ENCODE measurements at places on chromosomes 7 and 10.

DNA sequence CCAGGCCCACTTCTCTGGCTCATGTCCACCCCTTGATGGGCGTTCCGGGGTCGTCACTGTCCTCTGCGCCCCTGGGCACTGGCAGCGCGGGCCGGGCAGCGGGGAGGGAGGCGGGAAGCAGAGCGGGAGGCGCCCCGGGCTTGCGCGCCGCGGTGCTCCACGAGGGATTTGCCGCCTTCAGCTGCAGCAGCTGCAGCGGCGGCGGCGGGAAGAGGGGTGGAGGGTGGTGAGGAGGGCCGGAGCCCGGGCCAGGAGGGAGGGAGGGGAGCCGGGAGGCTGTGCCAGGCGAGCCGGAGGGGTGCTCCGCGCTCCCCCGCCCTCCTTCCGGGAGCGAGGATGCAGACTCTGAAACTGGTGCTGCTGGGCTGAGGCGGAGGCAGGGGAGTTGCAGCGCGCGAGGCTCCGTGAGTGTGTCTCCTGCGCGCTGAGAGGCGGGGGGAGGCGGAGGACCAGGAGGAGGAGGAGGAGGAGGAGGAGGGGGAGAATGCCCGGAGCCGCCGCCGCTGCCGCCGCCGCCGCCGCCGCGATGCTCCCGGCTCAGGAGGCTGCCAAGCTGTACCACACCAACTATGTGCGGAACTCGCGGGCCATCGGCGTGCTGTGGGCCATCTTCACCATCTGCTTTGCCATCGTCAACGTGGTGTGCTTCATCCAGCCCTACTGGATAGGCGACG, at the start of gene LHFPL3:
LHFPL3 (plus strand) TSS at position 308 of the 674 bp plus-strand sequence.
- DNase-seq = no peak

DNA sequence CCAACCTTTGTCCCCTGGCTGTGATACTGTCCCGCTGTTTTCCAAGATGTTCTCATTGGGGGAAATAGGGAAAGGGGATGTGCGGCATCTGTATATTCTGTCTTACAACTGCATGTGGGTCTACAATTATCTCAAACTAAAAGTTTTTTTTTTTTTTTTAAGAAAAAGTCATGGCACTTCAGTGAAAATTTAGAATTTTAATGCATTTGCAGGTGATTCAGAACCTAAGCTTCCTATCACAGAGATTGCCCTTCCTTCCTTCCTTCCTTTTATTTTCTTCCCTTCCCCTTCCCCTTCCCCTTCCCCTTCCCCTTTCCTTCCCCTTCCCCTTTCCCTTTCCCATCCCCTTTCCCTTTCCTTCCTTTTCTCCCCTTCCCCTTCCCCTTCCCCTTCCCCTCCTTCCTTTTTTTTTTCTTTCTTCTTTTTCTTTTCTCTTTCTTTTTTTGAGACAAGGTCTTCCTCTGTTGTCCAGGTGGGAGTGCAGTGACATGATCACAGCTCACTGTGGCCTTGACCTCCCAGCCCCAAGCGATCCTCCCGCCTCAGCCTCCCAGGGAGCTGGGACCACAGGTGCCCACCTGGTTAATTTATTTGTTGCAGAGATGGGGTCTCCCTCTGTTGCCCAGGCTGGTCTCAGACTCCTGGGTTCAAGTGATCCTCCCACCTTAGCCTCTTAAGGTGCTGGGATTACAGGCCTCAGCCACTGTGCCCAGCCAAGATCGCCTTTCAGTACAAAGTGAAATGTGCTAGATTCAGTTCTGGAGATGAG, 32.0 kb downstream of the JAKMIP3 start:
- DNase-seq = no peak

GRCh38 chr7:87797798-87798403, 78.3 kb downstream of the SLC25A40 start:
- DNase-seq = peak; percentile 62

- DNase-seq = no peak
These were observed 23.7 kb downstream of the NMT2 start for GRCh38 chr10:15144788-15145187.

DNA sequence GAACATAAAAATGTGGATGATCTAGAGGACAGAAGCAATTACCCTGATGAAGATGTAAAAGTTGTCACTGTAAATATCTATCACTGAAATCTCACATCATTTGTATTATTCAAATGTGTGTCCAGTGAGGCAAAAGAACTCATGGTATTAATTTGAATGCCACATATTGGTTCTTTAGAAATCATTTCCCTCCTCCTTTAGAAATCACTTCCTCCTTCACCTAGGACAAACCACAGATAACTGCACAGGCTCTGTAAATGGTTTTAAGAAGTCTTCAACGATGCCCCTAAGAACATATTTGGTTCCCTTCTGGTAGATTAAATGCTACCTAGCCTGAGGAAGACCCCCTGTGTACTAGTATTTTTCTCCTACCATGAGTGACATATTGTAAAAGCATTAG, 33.1 kb upstream of the ZNF518A start:
- DNase-seq = no peak

DNA sequence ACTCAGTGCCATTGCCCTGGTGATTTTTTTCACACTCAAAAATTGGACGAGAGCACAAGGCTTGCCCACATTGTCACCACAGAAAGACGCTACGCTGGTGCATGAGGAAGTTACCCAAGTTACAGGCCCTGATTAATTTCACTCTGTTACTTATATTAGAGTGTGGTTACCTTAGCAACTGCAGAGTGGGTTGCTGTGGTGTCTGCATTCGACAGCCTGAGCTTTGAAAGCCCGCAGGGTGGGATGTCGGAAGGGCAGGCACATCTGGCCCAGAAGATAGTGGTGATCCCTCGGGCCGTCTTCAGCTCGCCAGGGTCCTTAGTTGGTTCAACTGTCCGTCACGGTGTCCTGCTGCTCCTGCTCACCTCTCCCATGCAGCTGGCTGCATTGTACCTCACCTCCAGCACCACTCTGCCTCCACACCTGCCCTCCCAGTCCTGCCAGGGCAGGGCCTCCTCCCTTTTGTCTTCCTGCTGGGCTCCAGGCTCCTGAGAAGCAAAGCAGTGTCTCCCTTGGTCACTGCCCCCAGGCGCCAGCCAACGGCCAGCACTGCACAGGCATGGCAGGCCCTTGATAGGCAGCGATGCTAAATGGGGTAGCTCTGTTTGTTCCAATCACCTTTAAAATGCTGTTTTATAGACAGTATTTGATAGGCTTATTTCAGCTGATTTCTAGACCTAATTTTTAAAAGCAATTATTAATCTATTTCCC, 167.2 kb downstream of the EBF3 start:
- DNase-seq = no peak
